ENCODE measurements at places on chromosomes 4 and X. TPM values are rescaled to one million over a fixed set of nuclear protein-coding genes. Genes with fewer than 3 reads are reported as not detected.

Gene IQCM
- polyA plus RNA-seq, result not detected

Gene PNCK
- 12.7 TPM for polyA plus RNA-seq

Gene SPATA18
- 1.4 TPM for polyA plus RNA-seq

Gene DGAT2L6
- polyA plus RNA-seq, result not detected

Gene PNMA5
- polyA plus RNA-seq, result 0.64 TPM

Gene CFAP97
- 39.6 TPM for polyA plus RNA-seq

Gene TRIML2
- 0.51 TPM for polyA plus RNA-seq

Gene XAGE1B
- polyA plus RNA-seq, result not detected

Gene UGT8
- polyA plus RNA-seq, result 44.6 TPM

Gene CXorf65
- polyA plus RNA-seq, result not detected

Gene RASGEF1B
- 11.0 TPM for polyA plus RNA-seq

Gene DDX3X
- 232 TPM for polyA plus RNA-seq

Gene HTR2C
- polyA plus RNA-seq, result 0.71 TPM

Gene UGT2A3
- 53.2 TPM for polyA plus RNA-seq

Gene SPANXB1
- not detected for polyA plus RNA-seq

Gene PAPSS1
- 68.9 TPM for polyA plus RNA-seq

Data from renal pelvis (tissue), 12 donors.